ENCODE measurements at places on chromosomes 6 and 20.

- no peak for DNase-seq
Observed at GRCh38 chr20:22248051-22248667, 336.2 kb downstream of the FOXA2 start.

- DNase-seq = no peak
Observed at GRCh38 chr6:21679761-21680265, 86.3 kb downstream of the SOX4 start.

- DNase-seq = no peak
Observed at GRCh38 chr6:40779409-40779808, 192.2 kb upstream of the LRFN2 start.

DNA sequence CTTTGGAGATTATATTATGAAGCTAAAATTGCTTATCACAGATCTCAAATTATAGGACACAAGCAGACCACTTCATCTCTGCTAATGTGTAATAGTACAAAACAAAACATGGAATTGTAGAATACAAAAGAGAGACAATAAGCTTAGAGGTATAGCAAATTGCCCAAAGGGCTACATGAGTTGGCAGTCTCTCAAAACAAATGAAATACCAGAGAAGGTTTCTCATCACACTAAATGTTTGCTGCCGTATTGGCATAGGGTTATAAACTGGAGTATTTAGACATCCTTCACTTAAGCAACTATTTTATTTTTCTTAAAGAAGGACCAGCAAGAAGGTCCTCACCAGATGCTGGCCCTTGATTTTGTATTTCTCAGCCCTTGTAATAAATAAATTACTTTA is 5.9 kb upstream of the EYA4 start:
- no peak for DNase-seq

- no peak for DNase-seq
Observed at GRCh38 chr20:35578469-35578868, 36.6 kb downstream of the ERGIC3 start.
